ENCODE measurements at places on chromosomes 6 and 20. TPM values are rescaled to one million over a fixed set of nuclear protein-coding genes. Genes with fewer than 3 reads are reported as not detected.

GRCh38 chr20:2805689-2806350, 5.4 kb upstream of the CPXM1 start:
- DNase-seq = no peak

GRCh38 chr6:149270616-149271015, 46.9 kb upstream of the TAB2 start:
- DNase-seq = no peak

DNA sequence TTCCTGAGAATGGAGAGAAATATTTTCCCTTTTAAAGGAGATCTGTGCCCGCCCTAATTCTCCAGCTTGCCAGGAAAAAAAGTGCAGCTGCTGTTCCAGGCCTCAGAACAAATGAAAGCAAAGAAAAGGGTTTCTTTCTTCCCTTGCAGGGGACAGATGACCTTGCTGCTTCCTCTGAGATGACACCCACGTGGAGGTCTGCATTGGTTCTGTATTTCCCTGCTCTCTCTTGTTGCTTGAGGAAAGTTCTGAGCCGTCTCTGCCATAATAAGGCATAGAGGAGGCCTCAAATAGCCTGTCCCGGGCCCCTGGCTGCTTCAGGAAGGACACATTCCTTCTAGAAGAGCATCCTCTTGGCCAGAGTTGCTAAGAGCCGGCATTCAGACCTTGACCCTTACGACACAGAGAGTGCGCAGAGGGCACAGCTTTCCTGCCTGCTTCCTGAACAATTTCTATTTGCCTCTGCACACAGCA, 501.8 kb upstream of the SULF2 start:
- no peak for DNase-seq

DNA sequence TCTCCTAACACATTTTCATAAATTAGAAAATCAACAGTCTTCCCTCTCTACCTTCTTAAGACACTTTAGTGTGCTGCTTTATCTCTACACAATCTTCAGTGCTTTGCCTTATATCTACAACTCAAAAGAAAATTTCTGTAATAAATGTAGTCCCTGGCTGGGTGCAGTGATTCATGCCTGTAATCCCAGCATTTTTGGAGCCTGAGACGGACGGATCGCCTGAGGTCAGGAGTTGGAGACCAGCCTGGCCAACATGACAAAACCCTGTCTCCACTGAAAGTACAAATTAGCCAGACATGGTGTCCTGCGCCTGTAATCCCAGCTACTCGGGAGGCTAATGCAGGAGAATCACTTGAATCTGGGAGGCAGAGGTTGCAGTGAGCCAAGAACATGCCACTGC, 9.7 kb upstream of the EDN1 start:
- DNase-seq = no peak

- no peak for DNase-seq
Measured at GRCh38 chr6:54655162-54655561, 191.4 kb upstream of the FAM83B start.

DNA sequence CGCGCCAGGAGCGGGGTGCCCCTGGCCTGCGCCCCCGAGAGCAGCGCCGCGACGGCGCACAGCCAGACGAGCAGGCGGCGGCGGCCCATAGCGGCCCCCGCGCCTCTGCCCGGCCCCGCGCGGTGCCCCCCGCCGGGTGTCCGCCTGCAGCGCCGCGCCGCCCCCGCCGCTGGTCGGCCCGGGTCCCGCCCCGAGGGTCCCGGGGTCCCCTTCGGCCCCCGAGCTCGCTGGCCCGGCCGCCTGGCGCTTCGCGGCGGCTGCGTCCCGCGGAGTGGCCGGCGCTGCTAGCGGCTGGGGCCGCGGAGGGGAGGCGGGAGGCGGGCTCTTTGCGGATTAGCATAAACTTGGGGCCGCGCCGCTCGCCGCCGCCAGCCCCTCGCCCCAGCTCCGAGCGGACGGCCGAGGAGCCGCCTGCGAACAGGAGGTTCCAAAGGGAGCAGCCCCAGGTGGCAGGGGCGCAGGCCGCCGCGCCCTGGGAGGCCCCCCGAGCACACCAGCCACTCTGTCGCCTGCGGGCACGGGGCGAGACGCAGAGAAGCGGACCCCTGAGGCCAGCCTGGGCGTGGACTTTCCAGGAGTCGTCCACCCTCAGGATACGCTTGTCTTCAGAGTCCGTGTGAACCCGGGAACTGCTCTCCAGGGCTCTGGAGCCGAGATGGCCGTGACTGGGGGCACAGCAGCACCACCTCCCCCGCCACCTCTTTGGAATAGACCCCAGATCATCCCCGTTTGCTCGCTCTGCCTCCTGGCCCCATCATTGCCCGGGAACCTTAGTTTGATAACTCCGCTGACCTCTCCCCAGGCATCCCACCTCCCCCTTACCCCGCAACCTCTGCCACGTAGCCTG, at the start of gene EMILIN3:
EMILIN3 (minus strand) TSS at position 273 of the 847 bp plus-strand sequence; CDS start at position 89, 184 bp downstream.
- DNase-seq = no peak

GRCh38 chr6:136922685-136923006, 545 bp downstream of the SLC35D3 start:
- no peak for DNase-seq

SMLR1 gene
- 22.2 TPM for total RNA-seq

- DNase-seq = no peak
Measured at GRCh38 chr20:63471981-63472831, at the start of gene KCNQ2. TSS of gene KCNQ2 (minus strand) at chr20:63472655. CDS start at chr20:63472463, 192 bp downstream.

BPIFA1 gene
- total RNA-seq = not detected

GRCh38 chr6:112701201-112701600, 354.1 kb downstream of the RFPL4B start:
- no peak for DNase-seq

DNA sequence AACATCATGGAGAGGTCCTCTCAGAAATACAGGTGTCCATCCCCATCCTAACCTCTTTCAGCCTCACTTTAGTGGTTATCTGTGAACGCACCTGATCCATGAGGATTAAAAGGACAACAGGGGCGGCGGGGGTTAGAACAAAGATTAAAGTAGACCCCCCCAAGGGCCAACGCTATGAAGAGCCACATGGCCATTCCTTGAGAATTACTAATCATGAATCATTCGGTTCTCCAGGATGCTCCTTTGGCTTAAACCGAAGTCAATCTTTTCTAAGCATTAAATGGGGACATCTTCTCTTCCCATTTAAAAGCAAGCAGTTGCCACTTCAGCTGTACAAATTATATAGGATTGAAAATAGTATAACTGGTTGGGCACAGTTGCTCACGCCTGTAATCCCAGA, 212.4 kb downstream of the GMPR start:
- DNase-seq = no peak

GRCh38 chr20:48815537-48815936, 12.3 kb downstream of the PREX1 start:
- no peak for DNase-seq

- DNase-seq = no peak
Measured at GRCh38 chr20:50012282-50013263, 29.8 kb downstream of the SNAI1 start.
